Activated effector memory CD4-positive, alpha-beta T cell treated with anti-CD3 and anti-CD28 coated beads, Interleukin-2, amount 50 U/mL, for 16 hours (primary cell): ENCODE measurements at places on chromosomes 1 and 21.

GRCh38 chr1:230103306-230104173 lies 36.5 kb downstream of the GALNT2 start:
- DNase-seq = no peak

DNA sequence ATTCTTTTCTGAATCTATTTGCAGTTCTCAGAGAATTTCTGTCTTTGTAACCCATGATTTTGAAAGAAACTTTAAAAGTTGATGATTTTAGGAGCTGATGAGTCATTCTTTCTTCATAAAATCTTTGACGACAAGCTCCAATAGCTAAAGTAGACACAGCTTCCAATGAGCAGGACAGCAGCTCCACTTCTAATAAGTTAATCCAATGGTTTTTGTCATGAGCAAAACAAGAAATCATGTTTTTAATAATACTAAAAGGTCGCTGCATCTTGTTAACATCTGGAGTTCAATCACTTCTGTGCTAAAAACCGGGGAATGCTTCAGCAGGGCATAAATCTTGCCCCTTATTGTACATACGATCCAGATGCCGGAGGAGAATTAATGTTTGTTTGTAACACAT lies 48.9 kb upstream of the GORAB start:
- DNase-seq = no peak

DNA sequence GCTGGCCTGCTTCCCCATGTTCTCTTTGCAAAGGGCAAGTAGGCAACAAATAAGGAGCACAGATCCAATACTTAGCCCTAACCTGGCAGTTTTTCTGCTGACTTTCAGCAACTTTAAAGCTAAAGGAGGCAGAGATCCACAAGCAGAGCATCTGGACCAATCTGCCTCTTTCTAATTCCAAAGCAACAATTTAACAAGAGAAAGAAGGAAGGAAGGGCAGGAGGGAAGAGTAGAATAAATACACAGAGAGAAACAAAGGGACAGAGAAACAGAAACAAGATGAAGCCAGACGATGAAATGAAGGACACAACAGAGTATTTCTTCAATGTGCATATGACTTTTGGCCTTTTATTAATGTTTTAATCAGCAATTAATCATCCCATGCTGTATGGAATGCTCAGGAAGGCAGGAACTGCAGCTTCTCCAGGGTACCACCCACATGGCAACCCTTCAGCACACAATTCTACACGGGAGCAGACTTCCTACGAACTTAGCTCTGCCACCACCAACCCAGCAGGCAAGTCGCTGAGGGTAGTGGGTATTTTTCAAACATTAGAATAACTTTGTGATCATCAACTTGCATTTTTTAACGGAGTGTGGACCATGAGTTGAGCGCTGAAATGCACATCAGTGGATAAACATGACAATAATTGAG lies 15.3 kb downstream of the CLCC1 start:
- no peak for DNase-seq

DNA sequence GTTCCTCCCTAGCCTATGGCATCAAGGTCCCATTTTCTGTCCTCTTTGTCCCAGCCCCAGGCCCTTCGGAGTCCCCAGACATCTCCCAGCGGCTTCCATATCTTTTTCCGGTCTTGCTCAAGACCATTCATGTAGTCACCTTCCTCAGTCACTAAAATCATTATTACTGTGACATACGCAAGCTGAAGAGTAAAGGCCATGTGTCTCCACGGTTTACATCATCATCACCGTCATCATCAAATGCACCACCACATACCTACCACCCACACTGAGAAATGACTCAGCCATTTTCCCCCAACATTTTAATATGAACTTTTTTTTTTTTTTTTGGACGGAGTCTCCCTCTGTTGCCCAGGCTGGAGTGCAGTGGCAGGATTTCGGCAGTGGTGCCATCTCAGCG lies 43.4 kb downstream of the FHAD1 start:
- no peak for DNase-seq

- DNase-seq = no peak
Measured at GRCh38 chr1:100683448-100684349, 35.8 kb upstream of the VCAM1 start.

DNA sequence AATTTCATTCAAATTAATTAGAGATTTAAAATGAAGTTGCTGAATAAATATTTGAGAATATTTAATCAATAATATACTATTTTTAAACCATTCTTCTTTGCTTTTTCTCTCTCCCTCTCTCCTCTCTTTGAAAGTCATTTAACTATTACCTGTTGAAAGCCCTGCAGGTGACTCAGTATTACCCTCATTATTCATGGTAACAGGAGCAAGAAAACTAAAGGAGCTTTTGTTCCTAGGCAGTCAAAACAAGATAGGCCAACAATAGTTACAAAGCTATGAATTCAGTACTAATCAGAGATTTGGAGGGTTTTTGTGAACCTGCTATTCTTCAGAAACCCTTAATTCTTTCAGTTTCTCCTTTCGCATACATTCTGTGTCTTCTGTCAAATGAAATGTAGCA lies 721.3 kb upstream of the NCAM2 start:
- no peak for DNase-seq

GRCh38 chr1:13759072-13759471 lies 59.1 kb downstream of the PRDM2 start:
- DNase-seq = no peak

- DNase-seq = no peak
Measured at GRCh38 chr1:29883411-29883832, 647.1 kb downstream of the PTPRU start.

- DNase-seq = no peak
Measured at GRCh38 chr1:245332513-245332912, 177.7 kb downstream of the KIF26B start.

- no peak for DNase-seq
Measured at GRCh38 chr1:18496497-18497235, 15.9 kb downstream of the KLHDC7A start.

GRCh38 chr1:234772345-234773147 lies 162.6 kb upstream of the IRF2BP2 start:
- peak; percentile 93 for DNase-seq

GRCh38 chr1:10888291-10888690 lies 91.8 kb upstream of the CASZ1 start:
- DNase-seq = no peak

DNA sequence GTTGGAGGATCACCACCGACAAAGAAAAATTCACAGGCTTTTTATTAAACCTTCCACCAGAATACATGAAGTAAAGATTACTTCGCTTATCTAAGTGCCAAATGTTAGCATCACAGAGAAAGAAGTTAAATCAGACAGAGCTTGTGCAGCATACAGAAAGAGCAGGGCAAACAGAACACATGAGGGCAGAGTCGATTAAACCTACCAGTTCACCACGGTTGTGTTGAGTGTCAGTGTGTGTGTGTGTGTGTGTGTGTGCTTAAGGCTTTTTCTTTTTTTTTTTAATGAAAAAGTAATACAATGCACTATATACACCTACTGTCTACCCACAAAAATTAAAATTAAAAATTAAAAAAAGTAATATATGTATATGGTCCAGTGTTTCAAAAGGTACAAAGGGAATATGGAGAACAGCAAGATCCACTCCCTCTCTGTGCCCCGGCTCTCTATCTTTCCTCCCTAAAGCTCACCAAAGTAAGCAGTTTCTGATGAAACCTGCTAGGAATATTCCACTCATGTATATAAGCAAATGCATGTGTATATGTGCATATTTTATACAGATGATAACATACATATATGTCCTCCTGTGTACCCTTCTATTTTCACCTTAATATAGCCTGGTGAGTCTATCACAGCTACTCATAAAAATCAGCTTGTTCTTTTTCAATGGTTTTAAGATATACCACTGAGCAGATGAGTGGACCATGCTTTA lies 17.7 kb downstream of the YIPF1 start:
- no peak for DNase-seq

DNA sequence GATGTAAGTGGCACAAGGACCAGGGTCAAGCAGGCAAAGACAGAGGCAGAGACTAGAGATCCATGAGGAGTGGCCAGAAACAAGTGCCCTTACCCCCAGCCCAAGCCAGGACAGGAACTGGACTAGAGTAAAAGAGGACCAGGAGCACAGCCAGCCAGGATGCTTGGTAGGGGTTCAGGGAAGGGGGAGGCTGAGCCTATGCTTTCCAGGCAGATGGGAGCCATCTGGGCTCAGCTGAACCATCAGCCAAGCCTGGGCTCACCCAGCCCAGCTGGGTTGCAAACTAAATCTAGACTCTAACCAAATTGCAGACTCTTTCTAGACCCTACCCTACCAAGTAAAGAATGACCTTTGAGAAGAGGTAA lies 15.2 kb downstream of the PDZK1IP1 start:
- DNase-seq = peak; percentile 19

- no peak for DNase-seq
Measured at GRCh38 chr21:28953247-28953646, 39.4 kb downstream of the LTN1 start.

DNA sequence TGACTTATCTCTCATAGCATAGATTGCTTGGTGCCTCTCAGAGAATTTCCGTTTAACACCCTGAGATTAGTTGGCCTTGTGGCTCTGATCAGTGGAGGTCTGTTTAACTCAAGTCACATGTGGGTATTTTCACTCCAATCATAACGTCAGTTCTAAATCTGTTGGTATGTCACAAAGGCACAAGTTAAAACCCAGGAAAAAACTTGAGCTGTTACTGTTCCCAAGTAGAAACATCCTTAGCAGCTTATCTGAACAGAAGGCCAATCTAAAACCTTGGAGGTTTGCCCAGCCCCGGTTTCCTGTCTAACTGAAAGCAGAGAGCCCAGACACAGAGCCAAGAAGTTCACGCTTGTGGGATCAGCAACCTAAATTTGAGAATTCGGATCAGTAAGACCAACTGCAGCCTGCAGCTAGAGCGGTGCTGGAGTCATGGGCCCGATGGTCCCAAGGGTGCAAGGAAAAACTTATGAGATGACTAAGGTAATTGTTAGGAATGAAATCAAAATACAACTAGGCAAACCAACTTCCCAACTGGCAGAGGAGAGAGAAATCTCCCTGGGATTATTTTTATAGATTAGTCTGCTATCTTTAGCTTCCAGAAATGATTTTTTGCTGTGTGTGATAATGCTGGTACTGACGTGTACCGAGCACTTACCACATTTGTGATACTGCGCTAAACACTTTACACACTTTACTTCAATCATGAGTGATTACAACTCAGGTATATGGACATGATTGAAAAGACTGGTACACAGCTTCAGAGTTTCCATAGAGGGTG lies 90.2 kb upstream of the C1orf21 start:
- no peak for DNase-seq

DNA sequence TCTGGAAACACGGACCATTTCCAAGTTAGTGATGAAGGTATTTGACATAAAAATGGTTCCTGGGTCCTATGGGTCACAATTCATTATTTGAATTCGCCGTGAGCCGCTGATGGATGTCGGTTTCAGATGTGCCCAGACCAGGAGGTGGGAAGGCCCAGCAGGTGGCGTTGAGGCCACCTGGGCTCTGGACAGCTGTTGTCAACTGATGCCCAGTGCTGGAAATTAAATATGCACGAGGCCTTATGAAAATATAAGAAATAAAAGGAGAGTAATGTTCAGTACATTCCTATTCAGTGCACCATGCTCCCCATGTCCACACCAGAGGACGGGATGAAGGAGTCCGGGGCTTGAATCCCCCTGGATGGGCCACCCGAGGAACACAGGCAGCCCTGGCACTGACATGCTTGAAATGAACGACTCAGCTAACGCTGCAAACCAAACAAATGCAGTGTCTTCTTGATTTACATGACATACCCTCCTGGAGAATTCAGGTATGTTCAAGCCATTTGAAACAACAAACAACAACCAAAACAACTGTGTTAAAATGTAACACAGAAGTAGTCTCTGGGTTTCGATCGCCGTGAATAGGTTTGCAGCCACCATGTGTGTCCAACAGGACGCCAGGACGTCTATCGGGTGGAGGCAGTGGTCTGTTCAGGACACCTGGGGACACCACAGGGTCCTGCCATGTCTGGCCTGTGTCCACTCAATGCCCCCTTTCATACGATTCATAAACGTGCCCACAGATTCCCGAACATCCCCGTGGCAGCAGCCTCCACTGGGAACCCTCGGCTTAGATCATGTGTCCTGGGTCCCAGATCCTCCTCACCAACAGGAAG lies 6.1 kb downstream of the TFF3 start:
- peak; percentile 59 for DNase-seq

GRCh38 chr1:33326785-33327184 lies 5.9 kb upstream of the A3GALT2 start:
- DNase-seq = no peak

DNA sequence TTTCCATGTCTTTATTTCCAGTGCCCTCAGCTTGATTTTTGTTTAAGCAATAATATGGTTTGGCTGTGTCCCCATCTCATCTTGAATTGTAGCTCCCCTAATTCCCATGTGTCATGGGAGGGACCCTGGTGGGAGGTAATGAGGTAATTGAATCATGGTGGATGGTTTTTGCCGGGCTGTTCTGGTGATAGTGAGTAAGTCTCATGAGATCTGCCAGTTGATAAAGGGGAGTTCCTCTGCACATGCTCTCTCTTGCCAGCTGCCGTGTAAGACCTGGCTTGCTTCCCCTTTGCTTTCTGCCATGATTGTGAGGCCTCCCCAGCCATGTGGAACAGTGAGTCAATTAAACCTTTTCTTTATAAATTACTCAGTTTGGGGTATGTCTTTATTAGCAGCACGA lies 559.6 kb upstream of the ADAMTS5 start:
- DNase-seq = no peak

GRCh38 chr1:201517631-201518030 lies 10.7 kb upstream of the CSRP1 start:
- no peak for DNase-seq

DNA sequence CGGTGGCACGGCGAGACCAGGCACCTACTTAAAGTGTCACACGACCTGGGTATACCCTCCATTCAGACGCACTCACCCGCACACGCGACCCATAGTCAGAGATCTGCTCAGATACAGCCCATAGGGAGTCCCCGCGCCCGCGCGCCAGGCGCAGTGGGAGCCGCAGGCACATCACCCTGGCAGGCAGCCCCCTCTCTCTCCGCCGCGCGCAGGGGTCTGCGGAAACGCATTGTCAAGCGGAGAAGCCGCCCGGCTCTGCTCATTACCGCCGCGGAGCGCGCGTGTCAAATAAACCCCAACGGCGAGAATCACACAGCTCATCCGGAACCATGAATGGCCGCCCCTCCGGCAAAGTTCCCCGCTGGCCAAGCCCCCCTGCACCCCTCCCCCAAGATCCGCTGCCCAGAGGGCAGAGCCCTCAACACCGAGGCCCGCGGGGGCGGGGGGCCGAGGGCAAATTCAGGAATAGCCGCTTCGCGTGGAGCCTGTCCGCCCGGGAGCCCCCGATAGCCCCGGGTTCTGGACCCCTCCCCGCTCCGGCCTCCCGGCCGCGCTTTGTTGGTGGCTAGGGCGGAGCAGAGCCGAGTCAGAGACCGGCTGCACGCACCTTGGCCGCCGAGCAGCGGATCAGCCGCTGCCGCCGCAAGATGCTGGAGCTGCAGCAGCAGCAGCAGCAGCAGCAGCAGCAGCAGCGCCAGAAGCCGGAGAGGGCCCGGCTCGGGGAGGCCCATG lies 522 bp downstream of the LRP8 start:
- peak; percentile 85 for DNase-seq

- DNase-seq = no peak
Measured at GRCh38 chr1:172325531-172325930, 95.0 kb upstream of the C1orf105 start.
